ENCODE measurements at places on chromosomes 16 and 17. TPM values are rescaled to one million over a fixed set of nuclear protein-coding genes. Genes with fewer than 3 reads are reported as not detected.

DNA sequence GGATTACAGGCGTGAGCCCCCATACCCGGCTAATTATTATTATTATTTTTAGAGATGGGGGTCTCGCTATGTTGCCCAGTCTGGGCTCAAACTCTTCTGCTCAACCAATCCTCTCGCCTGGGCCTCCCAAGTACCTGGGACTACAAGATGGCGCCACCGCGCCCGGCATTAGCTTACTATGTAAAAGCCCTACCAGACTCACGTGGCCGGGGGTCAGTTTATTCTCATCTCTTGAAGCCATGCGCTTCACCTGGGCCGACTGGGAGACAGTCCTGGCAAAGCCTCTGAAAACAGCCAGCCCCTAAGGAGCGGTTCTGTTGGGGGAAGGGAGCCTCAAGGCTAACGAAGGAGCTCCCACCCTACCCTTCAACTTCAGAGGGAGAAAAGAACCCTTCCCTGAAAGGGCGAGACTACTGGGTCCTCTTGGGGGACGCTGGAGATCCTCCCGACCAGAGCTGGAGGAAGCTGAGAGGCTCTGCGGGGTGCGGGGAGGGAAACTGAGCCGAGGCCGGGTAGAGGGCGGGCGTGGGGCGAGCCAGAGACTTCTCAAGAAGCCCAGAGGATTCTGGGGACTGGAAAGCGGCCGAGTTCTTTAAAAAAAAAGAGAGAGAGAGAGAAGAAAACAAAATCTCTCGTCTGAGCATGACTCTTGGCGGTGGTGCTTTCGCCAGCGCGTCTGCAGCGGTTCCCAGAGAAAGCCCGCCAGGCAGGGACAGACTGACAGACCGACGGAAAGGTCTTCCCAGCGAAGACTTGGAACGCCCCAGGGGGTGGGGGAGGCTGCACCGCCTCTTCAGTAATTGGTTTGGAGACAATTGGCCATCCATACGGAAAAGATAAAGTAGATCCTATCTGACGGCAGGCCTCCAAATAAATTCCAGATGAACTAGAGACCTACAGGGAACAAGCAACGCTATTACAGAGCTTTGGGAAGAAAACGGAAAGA, 5.6 kb upstream of the TUBG2 start:
- H3K27me3 ChIP-seq = no peaks in the 10 kb centered on the region
- H3K4me3 ChIP-seq = peak overlapping the region; percentile 68
- DNase-seq = no peak
- H3K4me1 ChIP-seq = peaks cover 11% of the 10 kb centered on the region
- H3K36me3 ChIP-seq = no peaks in the 10 kb centered on the region
- no peak overlapping the region for H3K27ac ChIP-seq

GRCh38 chr17:33127706-33128105, 136.1 kb downstream of the SPACA3 start:
- H3K27ac ChIP-seq = peak overlapping the region; percentile 58
- DNase-seq = peak; percentile 84
- H3K4me1 ChIP-seq = peaks cover 22% of the 10 kb centered on the region

- no peaks in the 10 kb centered on the region for H3K36me3 ChIP-seq
- no peaks in the 10 kb centered on the region for H3K27me3 ChIP-seq
- no peak for DNase-seq
- no peak overlapping the region for H3K4me3 ChIP-seq
- H3K4me1 ChIP-seq = peaks cover 8% of the 10 kb centered on the region
- no peak overlapping the region for H3K27ac ChIP-seq
Observed at GRCh38 chr16:80034948-80035663, 434.6 kb upstream of the MAF start.

Gene SPN
- 0.07 TPM for polyA plus RNA-seq

GRCh38 chr16:69890114-69890891, 60.8 kb upstream of the CLEC18A start:
- no peaks in the 10 kb centered on the region for H3K4me1 ChIP-seq
- H3K36me3 ChIP-seq = peaks cover 5% of the 10 kb centered on the region
- H3K27ac ChIP-seq = no peak overlapping the region
- no peak for DNase-seq
- no peaks in the 10 kb centered on the region for H3K27me3 ChIP-seq
- no peak overlapping the region for H3K4me3 ChIP-seq

GRCh38 chr16:30380803-30381208, 1.6 kb downstream of the SEPTIN1 start:
- no peaks in the 10 kb centered on the region for H3K27me3 ChIP-seq
- peaks cover 9% of the 10 kb centered on the region for H3K4me1 ChIP-seq
- H3K27ac ChIP-seq = no peak overlapping the region
